Suppressor macrophage treated with lipopolysaccharide for 1 hour (primary cell): ENCODE measurements at places on chromosomes 6 and 20.

- no peak for DNase-seq
Measured at GRCh38 chr20:55090286-55090685, 614.9 kb downstream of the DOK5 start.

DNA sequence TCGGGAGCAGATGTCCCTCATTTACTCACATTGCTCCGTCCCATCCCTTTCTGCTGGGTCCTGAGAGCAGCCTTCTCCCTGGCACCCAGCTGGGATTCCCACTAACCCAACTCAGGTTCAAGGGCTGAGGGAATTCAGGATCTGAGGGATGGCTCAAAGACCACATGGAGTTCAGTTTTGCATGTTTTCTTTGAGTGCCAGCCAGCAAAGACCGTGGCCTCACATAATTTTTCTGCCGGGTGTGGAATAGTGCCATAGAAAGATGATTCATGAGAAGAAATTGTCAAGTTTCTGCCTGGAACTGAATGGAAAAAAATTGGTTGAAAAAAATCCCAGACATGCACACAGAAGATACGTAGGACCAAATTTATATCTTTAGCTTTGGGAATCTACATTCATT, 168.6 kb downstream of the CD83 start:
- no peak for DNase-seq

DNA sequence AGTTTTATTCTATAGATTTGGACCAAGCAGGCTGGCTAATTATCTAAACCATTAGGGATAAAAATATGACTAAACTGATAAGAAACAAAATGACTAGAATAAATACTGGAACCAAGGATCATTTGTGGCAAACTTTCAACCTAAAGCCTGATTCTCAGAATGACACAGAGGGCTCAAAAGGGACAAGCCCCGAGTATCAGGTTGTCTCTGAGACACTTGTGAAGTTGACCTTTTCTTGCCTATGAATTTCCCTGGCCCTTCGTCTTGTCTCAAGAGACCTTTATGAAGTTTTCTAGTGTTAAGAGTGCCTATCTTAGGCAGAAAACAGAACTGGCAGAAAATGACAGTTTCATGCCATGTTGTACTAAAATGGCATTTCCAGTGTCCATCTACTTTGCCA, 68.3 kb downstream of the IMPG1 start:
- no peak for DNase-seq

GRCh38 chr20:4546786-4547185, 174.9 kb upstream of the PRND start:
- no peak for DNase-seq
